ENCODE measurements at places on chromosomes 5 and 9.

DNA sequence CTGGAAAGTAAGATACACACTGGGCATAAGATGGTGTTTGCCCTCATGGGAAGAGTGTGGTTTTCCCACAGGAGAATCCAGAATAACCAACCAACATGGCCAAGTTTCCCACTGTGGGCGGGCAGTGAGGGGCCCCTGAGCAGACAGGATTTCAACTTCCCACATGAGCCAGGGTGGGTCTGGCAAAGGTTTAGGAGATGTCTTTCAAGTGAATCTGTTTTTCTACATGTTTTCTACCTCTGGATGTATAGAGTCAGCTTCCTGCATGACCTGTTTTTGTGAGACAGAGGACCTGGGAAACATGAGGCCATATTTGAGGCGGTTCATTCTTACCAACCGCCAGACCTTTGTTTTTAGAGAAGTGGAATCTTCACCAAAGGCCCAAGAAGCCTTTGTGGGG lies 100.5 kb downstream of the TLE4 start:
- no peak for DNase-seq

GRCh38 chr9:122897969-122898368 lies 7.2 kb downstream of the RC3H2 start:
- no peak for DNase-seq

- no peak for DNase-seq
Observed at GRCh38 chr5:55231919-55232270, 1.5 kb downstream of the CCNO start.

- no peak for DNase-seq
Observed at GRCh38 chr5:93886098-93886806, 144.9 kb upstream of the POU5F2 start.

DNA sequence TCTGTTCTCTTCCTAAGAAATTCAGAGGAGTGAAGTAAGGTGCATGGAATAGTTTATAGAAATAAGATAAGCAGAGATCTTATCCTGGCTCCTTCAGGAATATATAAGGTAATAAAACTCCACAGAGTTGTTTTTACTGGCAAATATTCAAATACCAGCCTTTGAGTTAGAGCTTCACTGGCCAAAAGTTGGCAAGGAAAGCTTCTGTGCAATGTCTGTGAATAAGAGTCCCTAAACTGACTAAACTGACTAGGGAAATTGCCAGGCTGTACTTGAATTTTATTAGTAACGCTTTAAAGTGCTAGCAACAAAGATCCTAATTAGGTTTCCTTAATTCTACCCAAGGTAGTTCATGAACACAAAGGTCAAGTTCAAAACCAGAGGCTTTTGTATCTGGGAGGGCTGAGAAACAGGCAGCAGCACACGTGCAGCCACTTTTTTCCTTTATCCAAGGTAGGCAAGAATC lies 131.1 kb upstream of the MPDZ start:
- peak; percentile 53 for DNase-seq

GRCh38 chr9:31983895-31984294 lies 400.5 kb upstream of the ACO1 start:
- DNase-seq, result no peak

DNA sequence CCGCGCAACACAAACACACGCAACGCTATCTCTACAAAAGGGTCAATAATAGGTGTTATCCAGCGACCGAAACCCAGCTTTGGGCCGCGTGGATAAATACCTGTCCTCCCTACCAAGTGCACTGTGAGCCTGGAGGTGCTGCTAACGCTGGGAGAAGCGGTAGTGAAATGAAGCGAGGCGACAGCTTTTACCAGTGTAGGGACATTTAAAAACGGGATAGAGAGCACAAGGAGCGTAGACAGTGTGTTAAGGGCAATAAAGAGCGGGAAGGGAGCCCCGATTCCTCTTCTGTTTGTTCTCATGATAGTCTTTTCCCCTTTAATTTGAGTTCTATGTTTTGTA lies 421 bp upstream of the DEPDC1B start:
- peak; percentile 22 for DNase-seq
